ENCODE measurements at places on chromosomes 5 and 9.
A peak's percentile ranks its signal among the peaks of the same experiment; 100 is the strongest.

GRCh38 chr9:105447814-105448812 is at the start of gene FSD1L:
Gene FSD1L (plus strand): TSS chr9:105448034. CDS start chr9:105448221, 187 bp downstream.
- peak; percentile 78 for DNase-seq

DNA sequence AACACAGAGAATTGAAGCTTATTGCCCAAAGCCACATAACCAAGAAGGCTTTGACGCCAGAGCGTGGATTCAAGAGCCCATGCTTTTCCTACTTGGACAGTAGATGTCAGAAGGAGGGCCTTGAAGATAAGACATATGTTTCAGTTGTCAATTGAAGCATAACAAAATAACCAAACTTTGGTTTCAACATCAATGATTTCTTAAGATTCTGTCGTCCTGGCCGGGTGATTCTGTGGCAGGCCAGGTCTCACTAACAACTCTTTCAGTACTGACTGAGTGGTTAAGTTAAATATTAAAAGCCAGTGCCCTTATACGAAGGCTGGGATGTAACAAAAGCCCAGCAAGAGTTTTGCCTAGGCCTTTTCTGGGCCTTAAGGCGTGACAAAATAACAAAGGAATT is 94.0 kb downstream of the RCL1 start:
- no peak for DNase-seq

- DNase-seq, result no peak
These were observed 104.4 kb upstream of the MPDZ start for GRCh38 chr9:13383855-13384254.

DNA sequence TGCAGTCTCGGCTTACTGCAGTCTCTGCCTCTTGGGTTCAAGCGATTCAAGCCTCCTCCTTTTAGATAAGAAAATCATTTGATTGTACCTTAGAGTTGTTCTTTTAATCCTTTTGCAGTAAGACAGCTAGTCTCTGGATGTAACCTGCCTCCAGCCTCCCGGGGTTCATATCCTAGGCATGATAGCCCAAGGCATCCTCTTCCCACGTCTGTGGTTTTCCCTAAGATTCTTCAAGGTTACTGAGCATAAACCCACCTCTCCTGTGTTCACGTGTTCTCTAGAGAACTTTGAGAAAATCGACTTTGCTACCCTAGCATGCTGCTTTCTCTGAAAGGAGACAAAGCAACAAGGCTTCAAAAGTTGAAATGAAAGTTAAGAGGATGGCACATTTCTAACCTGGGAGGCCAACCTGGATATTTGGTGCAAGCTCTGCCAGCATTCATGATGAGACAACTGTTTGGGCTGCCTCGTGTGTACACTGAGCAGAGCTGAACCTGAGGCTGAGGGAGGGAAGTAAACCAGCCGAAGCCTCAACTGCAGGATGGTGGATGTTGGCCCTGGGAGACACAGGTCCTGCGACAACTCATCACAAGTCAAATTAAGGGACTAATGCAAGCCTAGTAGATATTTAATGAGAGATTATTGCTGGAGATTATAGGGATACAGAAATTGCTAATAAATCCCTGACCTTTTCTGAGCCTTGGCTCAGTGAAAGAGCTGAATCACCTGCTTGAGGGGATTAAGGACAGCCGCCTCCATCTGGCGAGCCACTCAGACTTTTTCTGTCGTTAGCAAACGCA is 261.8 kb downstream of the ARHGAP26 start:
- DNase-seq, result no peak

GRCh38 chr9:131728546-131728910 is 11.3 kb downstream of the RAPGEF1 start:
- DNase-seq, result no peak

DNA sequence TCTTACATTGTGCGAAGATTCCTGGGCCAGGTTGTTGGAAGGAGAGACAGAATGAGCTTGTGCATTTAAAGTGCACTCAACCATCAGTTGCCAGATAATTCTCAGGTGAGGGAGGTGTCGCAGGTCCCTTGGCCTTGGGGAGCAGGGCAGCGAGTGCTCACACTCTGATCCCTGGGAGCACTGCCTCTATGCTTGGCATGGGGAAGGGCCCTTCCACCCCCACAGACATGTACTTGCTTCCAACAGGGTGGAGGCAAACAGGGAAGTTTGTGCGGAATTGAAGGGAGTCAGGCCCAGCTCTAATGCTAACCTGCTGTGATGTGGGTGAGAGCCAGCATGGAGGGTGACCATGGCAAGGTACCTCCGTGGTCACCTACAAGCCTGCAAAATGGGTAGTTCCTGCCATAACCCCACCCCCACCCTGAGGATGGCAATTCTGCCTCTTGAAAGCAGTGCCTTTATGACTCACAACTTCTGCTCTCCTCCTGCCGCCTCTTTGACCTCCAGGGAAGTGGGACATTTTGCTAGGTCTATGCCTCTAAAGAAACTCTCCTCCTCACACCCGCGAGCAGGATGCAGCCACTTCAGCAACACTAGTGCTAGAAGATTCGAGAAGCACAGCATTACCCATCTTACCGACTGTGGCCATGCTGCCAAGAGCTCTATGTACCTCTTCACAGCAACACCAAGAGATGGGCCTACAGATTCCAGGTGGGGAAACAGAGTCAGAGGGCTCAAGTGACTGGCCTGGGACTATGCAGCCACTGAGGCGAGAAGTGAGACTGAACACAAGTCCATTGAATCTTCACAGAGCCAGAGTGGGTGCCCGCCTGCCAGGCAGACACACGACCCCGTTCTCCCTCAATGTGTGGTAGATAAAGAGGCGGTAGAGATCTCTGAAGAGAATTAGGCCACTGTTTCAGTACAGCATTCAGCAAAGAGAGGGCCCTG is 22.1 kb upstream of the SLC25A51 start:
- DNase-seq, result no peak
